ENCODE measurements at places on chromosomes 5 and 9.

DNA sequence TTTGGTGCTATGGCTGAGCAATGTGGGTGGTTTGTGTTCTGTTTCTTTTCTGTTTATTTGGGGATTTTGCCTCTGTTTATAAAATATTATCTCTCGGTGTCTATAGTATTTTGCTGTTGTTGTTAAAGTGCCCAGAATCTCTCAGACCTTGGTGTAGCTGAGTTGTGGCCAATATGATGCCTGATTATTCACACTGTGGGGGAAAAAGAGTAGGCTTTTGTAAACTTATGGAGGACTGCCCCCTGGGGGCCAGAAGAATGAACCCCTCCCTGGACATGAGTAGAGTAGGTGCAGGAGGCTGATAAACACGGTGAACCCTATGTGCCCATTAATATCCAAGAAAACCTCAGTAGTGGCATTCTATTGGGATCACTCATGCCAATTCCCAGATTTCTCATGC is 49.0 kb upstream of the DPYSL3 start:
- DNase-seq, result no peak

GRCh38 chr5:177325868-177326381 is 14.2 kb upstream of the MXD3 start:
- peak; percentile 68 for DNase-seq

DNA sequence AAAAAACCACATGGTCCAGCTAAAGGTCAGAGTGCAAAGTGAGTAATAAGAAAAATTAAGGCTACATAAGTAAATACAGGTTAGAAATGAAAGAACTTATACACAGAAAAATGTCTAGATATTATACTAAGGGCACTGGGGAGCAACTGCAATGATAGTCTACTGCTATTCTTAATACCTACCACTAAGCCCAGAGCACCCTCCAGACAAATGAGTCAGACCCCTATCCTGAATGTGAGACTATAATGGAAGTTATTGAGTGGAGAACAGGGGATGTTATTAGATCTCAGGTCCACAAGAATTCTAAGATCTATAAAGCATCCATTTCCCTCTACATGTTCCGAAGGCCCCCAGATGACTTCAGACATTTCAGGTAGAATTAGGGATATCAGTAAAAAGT is 438.3 kb downstream of the PRELID2 start:
- DNase-seq, result no peak

DNA sequence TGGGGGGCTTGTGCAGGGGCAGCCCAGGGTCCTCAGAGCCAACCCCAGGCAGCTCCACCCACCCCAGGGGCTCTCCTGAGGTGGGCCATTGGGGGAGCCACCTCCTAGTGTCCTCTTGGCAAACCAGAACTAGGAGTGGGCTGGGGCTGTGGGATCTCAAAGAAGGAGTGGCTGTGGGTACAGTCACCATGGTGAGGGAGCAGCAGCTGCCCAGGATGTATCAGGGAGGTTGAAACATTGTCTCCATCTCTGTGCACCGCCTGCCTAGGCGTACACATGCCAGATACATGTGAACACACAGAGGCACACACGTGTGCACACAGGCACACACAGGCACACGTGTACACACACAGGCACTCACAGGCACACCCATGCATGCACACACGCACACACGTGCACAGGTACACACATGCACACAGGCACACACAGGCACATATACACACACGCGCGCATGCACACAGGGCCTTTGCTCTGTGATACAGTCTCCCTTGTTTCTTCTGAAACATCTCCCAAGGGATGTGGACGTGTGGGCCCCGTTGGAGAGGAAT is 10.7 kb downstream of the LCN12 start:
- DNase-seq, result no peak

GRCh38 chr5:136141561-136141960 is 8.9 kb downstream of the SMAD5 start:
- DNase-seq, result no peak

GRCh38 chr9:100714372-100715099 is 136.7 kb downstream of the CAVIN4 start:
- peak; percentile 1 for DNase-seq

- no peak for DNase-seq
Measured at GRCh38 chr9:132991351-132992300, 13.1 kb downstream of the GFI1B start.

- no peak for DNase-seq
Measured at GRCh38 chr5:71974165-71974564, 133.1 kb upstream of the MAP1B start.

DNA sequence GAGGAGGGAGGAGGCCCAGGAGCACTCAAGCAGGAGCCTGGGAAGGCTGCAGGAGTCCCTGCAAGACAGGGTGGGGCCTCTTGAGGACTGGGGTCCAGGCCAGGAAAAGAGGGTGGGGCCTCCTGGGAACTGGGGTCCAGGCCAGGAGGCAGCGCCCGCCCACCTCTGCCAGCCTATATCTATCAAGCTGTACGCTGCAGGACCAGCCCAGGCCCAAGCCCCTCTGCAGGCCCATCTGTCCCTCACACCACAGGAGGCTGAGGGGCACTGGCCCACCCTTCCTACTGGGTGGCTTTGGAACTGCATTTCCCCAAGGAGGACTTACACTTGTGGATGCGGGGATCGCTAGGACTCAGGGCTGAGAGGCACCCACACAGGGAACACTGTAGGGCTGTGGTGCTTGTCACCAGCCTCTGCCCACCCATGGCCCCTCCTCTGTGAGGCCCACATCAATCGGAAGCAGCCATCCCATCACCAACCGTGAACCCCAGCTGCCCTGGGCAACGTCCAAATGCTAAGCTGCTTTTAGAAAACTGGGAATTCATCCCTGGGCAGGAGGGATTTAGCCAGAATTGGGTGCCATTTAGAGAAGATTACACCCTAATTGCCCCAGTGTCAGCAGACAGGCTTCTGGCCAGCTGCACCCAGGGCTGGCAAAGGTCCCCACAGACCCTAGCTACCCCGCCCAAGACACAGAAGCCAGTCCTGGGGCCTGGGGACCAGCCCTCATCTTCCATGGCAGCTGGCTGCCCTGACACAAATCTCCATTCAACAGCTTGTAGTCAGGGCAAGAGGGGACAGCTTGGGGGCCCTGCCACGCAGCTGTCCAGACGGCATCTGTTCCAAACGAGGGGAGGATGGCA is 15.3 kb downstream of the BICD2 start:
- DNase-seq, result no peak

DNA sequence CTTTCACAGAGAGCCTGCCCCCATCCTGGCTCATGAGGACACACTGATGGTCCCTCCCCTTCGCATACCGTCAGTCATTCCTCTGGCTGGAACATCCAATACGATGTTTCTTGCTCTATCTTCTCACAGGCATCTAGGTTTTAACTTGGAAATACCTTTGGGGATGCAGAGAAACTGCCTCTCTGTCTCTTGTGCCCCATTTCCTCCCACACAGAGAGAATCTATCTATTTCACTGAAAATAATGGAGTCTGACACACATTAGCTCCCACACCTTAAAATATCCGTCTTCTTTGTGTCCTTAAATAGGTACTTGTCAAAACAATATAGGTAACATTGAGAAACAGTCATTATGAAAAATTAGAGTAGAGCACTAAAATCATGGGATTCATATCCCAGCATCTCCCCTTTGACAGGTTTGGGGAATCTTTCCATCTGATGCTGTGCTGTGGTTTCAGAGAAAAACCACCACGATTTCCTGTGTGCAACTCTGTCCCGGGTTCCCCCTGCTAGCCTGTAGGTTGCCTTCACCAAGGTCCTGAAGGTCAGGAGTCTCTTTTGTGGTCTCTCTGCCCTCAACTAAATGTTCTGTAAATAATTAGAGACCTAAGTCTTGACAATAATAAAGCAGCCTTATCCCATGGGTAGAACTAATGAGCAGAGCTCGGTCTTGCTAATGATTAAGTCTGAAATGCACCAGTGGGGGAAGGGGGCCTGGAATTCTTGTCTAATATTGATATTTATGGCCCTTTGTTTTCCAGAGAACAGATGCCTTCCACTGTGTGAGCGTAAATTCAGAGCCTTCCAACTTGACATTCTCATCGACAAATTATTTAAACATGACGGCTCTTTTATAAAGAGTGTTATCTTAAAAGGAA is 371.0 kb downstream of the ICE1 start:
- DNase-seq, result no peak

GRCh38 chr9:77802515-77803293 is 154.6 kb upstream of the GNA14 start:
- DNase-seq, result no peak

- DNase-seq, result no peak
Measured at GRCh38 chr9:95726756-95727155, 148.7 kb upstream of the ERCC6L2 start.

- DNase-seq, result no peak
Measured at GRCh38 chr5:54975701-54976100, 9.7 kb downstream of the ESM1 start.

DNA sequence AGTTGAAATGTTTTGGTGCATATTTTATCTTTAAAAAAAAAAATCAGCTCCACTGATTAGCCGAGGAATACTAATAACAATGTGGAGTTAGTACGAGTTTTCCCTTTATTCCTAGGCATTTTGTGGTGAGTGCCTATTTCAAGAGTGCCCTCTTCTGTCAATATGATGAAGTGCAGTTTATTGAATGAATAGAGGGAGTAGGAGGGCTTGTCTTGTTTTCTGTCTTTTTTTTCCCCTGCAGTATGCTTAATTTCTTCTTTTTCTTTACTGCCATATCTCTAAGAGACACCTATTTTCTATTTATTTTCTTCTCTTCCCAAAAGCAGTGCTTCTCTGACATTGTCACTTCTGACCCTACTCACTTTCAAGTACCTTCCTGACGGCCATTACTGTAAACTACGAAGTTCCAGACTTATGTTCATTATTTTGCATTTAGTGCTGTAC is 169.6 kb upstream of the PITX1 start:
- no peak for DNase-seq

GRCh38 chr5:127685662-127686061 is 17.5 kb upstream of the CCDC192 start:
- DNase-seq, result no peak

DNA sequence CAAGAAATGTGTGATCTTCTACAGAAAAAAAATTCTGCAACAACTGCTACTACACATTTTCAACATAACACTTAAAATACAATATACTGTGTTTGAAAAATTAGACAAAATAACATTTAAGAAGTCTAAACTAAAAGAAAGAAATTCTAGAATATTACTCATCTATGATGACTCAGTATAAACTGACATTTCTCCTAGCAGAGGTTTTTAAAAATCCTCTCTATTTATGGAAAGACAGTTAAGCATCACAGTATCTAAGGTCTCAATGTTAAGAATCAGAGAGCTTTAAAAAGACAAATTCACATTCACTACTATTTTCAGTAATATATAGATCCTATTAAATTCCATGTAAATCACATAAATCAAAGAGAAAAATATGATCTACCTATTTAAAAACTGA is 61.3 kb downstream of the NR2F1-AS1 start:
- no peak for DNase-seq

GRCh38 chr5:39605588-39606575 is 181.1 kb upstream of the DAB2 start:
- no peak for DNase-seq

GRCh38 chr5:80905405-80905804 is 54.8 kb upstream of the RASGRF2 start:
- no peak for DNase-seq

DNA sequence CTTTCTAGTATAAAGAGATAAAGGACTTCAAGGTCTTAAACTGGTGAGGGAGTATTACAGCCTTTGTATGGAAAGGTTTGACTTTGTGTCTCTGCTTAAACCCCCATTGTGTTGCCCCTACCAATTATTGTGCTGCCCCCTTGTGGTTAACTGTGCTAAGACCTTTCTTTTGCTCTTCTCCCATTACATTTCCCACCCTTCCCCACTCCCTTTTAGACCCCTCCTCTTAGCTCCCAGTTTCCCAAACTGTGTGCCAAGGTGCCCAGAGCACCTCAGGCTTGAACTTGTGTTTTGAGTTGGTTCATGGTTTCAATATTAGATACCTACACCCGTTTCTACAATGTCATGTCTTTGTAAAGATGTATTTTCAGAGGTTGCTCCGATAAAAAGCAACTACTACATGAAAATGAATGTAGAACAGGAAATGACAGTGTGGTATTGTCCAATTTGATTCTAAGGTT is 2.9 kb downstream of the JAK2 start:
- peak; percentile 27 for DNase-seq

GRCh38 chr5:178213003-178213461 is 8.7 kb downstream of the HNRNPAB start:
- no peak for DNase-seq

DNA sequence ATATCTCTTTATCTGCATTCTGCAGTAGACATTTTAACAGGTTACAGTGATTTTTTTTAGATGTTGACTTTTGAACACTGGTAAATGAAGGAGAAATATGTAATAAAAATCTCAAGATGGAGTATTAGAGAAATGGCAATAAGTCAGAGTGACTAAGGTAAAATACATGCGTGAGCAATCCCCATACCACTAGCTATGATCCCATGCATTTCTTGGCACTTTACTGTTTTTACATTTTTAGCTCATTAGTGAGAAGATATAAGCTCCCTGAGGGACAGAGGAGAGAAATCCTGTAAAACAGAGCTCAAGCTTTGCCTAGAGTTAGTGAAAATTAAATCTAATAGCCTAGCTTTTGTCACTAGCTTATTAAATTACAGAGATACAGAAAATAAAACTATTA is 181.9 kb upstream of the TRPM3 start:
- no peak for DNase-seq

GRCh38 chr9:86846656-86847055 is 100.7 kb downstream of the GAS1 start:
- no peak for DNase-seq

DNA sequence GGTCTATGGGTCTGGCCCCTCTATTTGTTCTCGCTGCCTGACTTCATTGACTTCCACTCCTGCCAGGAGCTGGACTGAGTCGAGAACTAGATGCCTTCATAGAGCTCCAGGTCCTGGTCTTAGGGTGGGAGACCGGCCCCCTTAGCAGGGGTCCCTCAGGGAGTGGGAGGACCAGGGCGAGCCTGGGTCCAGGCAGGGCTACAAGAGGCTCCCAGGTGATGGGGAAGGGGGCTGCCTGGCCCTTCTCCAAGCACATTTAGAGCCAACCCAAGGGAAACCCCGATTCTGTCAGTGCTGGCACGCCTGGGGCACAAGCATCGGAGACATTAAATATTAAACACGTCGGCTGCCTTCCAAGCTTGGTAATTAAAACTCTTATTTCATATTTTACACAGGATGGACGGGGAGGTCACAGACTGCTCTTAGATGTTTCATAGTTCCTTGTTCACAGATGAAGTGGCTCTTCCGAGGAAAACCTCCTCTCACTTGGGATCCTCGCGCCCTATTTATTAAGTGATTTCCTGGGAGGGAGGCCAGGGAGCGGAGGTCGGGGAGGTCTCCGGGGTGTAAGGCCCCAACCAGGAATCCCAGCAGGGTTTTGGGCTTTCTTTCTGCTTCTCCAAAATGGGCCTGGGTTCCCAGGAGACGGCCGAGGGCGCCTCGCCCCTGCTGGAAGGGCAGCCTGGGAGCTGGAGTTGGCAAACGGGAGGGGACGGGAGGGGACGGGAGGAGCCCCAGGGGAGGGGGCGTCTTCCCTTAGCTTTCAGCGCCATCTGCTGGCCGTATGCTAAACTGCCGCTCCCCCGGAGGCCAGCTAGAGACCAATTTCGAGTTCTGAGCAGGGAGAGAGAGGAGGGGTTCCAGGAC is 23.4 kb upstream of the ZBTB43 start:
- no peak for DNase-seq

All from epithelial cell of proximal tubule (primary cell).